ENCODE measurements at places on chromosomes 16 and 17. TPM values are rescaled to one million over a fixed set of nuclear protein-coding genes. Genes with fewer than 3 reads are reported as not detected.

Gene KCNH6
- not detected for total RNA-seq

Gene SHPK
- total RNA-seq: 11.4 TPM

DNA sequence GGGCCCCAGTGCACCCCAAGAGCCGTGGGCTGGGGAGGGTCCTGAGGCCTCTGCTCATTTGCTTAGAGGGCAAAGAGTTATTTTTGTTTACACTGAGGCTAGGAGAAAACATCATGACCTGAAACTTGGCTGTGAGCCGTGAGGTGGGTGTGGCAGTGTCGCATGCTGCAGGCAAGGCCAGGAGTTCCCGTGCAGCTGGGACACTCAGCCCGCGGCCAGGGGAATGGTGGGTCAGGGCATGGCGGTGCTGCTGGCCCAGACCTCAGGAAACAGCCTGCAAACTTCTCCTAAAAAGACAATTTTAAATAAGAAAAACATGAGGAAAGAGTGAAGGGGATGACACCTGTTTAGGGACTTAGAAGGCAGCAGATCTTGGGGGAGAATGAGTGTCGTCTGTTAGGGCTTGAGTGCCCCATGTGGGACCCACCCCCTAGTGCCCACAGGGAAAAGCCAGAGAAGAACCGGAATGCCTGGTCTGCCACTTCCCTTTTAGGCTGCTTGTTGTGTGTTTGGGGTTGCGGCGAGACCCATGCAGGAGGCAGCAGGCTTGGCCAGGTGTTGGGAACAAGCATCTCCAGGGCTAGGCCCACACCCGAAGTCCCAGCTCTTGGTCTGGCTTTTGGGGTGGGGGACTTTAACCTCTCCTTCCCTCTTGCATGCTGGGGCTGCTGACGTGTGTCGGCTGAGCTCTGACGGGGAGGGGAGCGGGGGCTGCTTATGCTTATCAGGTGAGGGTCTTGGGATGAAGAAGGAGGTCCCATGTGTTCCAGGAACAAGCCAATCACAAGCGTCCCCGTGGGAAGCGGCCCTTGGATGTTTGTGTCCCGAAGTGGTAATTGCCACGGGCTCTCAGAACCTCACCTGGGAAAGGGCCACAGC is 80.9 kb upstream of the GNG13 start:
- no peaks in the 10 kb centered on the region for H3K4me1 ChIP-seq
- no peaks in the 10 kb centered on the region for H3K27me3 ChIP-seq
- DNase-seq: no peak
- H3K27ac ChIP-seq: no peak overlapping the region
- H3K4me3 ChIP-seq: no peak overlapping the region
- H3K36me3 ChIP-seq: no peaks in the 10 kb centered on the region

DNA sequence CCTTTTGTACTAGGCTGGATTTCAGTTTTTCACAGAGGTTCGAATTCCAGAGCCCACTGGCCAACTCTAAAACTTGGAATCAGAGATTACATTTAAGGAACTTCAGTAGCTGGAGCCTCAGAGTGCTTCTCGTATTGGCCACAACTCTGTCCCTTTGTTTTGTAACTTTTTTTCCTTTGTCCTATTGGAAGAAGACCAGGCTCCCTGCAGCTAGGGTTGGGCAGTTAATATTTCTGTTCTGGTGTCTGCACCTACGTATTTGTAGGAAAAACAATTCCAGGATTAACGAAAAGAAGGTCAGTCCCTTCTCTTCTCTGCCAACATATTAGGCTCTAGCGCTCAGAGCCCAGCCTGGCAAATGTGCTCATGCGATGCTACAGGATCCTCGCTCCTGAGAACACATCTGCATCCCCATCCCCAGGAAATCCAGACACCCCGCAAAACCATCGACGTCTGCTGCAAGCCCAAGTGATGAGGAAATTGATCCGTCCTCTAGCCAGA is 1.9 kb downstream of the CDH11 start:
- H3K36me3 ChIP-seq: peaks cover 22% of the 10 kb centered on the region
- peaks cover 17% of the 10 kb centered on the region for H3K4me1 ChIP-seq
- peak overlapping the region; percentile 90 for H3K27ac ChIP-seq
- H3K4me3 ChIP-seq: peak overlapping the region; percentile 96
- DNase-seq: peak; percentile 22

GRCh38 chr17:82000803-82001570 is 21.7 kb downstream of the CENPX start:
- peak; percentile 94 for DNase-seq
- no peaks in the 10 kb centered on the region for H3K36me3 ChIP-seq
- peak overlapping the region; percentile 42 for H3K4me3 ChIP-seq
- H3K27ac ChIP-seq: peak overlapping the region; percentile 44
- no peaks in the 10 kb centered on the region for H3K27me3 ChIP-seq

DNA sequence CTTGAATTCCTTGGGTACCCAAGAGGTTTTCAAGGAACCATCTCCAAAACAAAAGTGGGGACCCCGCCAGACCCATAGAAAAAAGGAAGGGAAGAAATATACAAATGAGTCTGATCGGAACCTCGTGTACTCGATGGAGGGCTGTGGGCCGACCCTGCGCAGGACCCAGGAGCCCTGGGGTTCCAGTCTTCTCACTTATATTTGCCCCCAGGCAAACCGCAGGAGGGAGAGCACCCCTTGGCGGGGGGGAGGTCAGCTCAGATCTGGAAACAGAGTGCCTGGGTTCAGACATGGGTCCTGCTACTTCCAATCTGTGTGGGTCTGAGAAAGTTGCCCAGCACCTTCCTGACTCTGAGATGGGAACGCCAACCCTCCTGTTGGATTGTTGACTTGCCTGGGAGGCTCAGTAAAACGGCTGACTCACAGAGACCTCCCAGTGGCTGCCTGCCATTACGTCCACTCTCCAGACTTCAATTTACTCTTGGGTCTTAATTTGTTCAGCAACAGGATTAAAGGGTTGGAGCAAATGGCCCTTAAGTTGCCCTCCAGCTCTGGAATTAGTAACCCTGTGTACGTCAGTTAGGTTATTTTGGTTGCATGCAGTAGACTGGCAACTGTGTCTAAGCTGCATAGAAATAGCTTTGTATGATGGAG is 24.9 kb upstream of the CACNG4 start:
- H3K4me1 ChIP-seq: no peaks in the 10 kb centered on the region
- no peak for DNase-seq
- no peak overlapping the region for H3K4me3 ChIP-seq
- H3K36me3 ChIP-seq: no peaks in the 10 kb centered on the region
- no peaks in the 10 kb centered on the region for H3K27me3 ChIP-seq
- no peak overlapping the region for H3K27ac ChIP-seq

Gene PROCA1
- 5.4 TPM for total RNA-seq

Gene CD300E
- not detected for total RNA-seq

Gene KLHL10
- total RNA-seq: not detected

Gene PNMT
- not detected for total RNA-seq

Gene OTOA
- 0.08 TPM for total RNA-seq

- no peak overlapping the region for H3K4me3 ChIP-seq
- H3K36me3 ChIP-seq: no peaks in the 10 kb centered on the region
- no peaks in the 10 kb centered on the region for H3K4me1 ChIP-seq
- H3K27ac ChIP-seq: no peak overlapping the region
- H3K27me3 ChIP-seq: no peaks in the 10 kb centered on the region
Observed at GRCh38 chr16:19963301-19963700, 78.7 kb upstream of the GPRC5B start.

GRCh38 chr16:81716478-81717225 is 62.4 kb upstream of the PLCG2 start:
- no peaks in the 10 kb centered on the region for H3K36me3 ChIP-seq
- H3K27me3 ChIP-seq: no peaks in the 10 kb centered on the region
- peaks cover 11% of the 10 kb centered on the region for H3K4me1 ChIP-seq
- H3K4me3 ChIP-seq: no peak overlapping the region

- peak within 1 kb of the TSS; percentile 83 for H3K27ac ChIP-seq
- peak; percentile 90 for DNase-seq
- H3K27me3 ChIP-seq: no peaks in the 10 kb centered on the region
- peaks cover 12% of the 10 kb centered on the region for H3K4me1 ChIP-seq
- peaks cover 16% of the 10 kb centered on the region for H3K36me3 ChIP-seq
- peak within 1 kb of the TSS; percentile 90 for H3K4me3 ChIP-seq
Observed at GRCh38 chr16:66830422-66831404, at the start of gene NAE1. NAE1 (minus strand) TSS chr16:66830976; CDS start chr16:66830899, 77 bp downstream.

- H3K27me3 ChIP-seq: no peaks in the 10 kb centered on the region
- H3K36me3 ChIP-seq: no peaks in the 10 kb centered on the region
- no peak overlapping the region for H3K27ac ChIP-seq
Observed at GRCh38 chr17:82158825-82159224, 53.8 kb downstream of the CCDC57 start.

DNA sequence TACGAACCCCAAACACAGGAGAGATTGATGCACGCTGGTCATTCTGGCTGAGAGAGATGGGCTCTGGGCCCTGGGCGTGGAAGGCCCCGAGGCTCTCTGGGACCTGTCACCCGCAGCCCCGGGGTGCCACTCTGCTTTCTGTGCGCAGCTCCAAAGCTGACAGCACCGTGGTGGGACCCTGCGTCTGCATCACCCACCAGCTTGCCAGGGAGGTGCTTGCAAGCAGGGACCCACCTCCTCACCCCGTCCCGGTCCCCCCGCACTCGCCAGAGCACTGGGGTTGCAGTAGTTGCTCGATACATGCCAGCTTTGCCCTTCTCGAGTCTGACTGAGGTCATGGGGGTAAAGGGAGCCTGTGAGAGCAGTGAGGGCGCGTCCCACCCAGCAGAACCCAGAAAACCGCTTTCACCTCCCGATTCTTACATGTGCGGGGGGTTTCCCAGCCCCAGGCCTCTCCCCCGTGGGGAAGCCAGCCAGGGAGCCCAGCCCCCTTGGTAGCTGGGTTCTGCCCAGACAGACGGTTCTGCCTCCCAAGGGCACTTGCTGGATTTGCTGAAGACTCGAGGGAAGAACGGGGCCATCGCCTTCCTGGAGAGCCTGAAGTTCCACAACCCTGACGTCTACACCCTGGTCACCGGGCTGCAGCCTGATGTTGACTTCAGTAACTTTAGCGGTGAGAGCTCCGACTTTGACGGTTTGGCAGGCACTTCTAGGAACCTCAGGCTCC is 12.5 kb downstream of the CARD14 start:
- no peak for DNase-seq
- peaks cover 17% of the 10 kb centered on the region for H3K4me1 ChIP-seq
- no peak overlapping the region for H3K27ac ChIP-seq
- H3K27me3 ChIP-seq: peaks cover 25% of the 10 kb centered on the region
- H3K36me3 ChIP-seq: no peaks in the 10 kb centered on the region

GRCh38 chr17:82823004-82823403 is 16.8 kb downstream of the ZNF750 start:
- H3K4me1 ChIP-seq: no peaks in the 10 kb centered on the region
- no peak for DNase-seq
- H3K27me3 ChIP-seq: no peaks in the 10 kb centered on the region
- H3K4me3 ChIP-seq: no peak overlapping the region
- no peak overlapping the region for H3K27ac ChIP-seq

DNA sequence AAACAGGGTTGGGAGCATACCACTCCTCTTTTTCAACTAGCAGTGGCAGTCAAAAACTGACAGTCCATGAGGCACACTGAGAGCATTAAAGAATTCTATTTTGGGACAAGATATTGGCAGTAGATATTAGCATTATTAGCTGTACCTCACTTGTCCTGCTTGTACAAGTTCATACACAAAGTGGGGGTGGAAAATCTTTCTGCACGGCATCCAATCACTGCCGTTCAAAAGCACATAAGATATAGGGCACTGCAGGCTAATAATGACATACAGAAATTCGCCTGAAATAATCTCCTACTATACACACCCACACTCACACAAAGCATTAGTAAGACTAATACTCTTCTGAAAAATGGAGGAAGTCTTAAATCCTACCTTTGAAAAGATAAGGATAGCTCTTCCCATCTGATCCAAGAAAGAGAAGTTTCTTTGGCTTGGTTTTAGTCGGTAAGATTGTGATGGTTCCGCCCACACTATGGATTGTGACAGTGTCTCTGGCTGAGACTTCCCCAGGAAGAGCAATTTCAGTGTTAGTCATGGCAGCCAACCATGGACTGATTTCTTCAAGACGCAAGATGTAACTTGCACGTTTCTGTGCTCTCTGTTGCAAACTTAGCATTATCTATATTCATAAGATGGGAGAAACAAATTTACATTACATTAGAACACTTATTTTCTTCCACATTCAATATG is 40.6 kb upstream of the ARL6IP1 start:
- no peak overlapping the region for H3K27ac ChIP-seq
- no peak for DNase-seq
- H3K4me1 ChIP-seq: no peaks in the 10 kb centered on the region
- H3K27me3 ChIP-seq: no peaks in the 10 kb centered on the region

- no peak for DNase-seq
- 0 out of 2 replicates have a peak, but pooled peaks cover 5% of the 10 kb centered on the region for H3K4me1 ChIP-seq
- H3K27ac ChIP-seq: peak overlapping the region; percentile 57
- no peaks in the 10 kb centered on the region for H3K36me3 ChIP-seq
- H3K4me3 ChIP-seq: peak overlapping the region; percentile 95
Observed at GRCh38 chr16:67936880-67937605, 393 bp upstream of the PSMB10 start.

DNA sequence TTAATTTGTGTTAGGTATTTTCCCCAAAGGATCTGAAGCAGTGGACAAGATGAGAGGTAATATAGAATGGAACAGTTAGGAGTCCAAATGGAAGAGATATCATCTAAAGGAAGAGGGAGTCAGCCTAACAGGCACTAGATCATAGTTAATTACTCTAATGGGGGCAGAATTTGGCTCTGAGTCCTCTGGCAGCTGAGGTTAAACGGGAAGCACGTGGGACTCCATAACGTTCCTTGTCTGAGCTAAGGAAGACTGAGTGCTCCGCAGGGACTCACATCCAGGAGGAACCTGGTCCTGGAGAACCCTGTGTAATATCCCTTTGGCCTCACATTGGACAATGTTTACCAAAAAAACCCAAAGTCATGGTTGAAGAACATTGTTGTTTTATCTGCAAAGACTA is 46.6 kb upstream of the TEX2 start:
- no peak overlapping the region for H3K4me3 ChIP-seq
- DNase-seq: no peak
- no peak overlapping the region for H3K27ac ChIP-seq
- no peaks in the 10 kb centered on the region for H3K36me3 ChIP-seq
- no peaks in the 10 kb centered on the region for H3K4me1 ChIP-seq

DNA sequence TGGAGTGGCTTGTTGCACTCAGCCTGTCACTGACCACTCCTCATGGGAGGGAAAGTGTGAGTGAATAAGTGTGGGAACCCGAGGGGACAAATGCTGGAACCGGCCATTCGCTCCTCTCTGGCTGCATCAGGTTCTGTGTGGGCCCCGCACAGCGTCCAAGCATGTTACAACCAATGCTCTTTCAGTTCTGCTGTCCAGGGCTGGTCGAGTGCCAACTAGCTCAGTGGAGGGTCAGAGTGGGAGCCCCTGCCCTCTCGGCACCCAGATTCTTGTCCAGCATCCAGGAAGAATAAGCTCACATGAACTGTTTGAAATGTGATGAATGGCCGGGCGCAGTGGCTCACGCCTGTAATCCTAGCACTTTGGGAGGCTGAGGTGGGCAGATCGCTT is 48.3 kb upstream of the FBXO47 start:
- no peak overlapping the region for H3K27ac ChIP-seq
- no peaks in the 10 kb centered on the region for H3K4me1 ChIP-seq
- no peak for DNase-seq
- no peak overlapping the region for H3K4me3 ChIP-seq
- H3K36me3 ChIP-seq: no peaks in the 10 kb centered on the region
- no peaks in the 10 kb centered on the region for H3K27me3 ChIP-seq

Gene SPNS3
- not detected for total RNA-seq
